DMS 273 treated with DMSO at 0.1 percent for 48 hours (cell line): ENCODE measurements at places on chromosomes 4 and X.

DNA sequence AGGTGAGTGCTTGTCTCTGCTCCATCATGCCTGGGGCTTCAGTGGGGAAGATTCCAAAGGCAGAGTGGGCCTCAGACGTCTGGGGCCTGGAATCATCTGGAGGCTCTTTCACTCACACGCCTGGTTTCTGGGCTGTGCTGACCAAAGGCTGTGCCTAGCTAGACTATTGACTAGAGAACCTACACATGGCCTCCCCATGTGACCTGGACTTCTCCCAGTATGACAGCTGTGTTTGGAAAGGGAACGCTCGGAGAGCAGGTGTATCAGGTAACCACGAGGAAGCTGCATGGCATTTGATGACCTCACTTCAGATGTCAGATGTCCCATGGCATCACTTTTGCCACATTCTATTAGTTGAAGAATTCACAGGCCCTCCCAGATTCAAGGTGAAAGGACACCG lies 51.0 kb downstream of the ADGRL3 start:
- DNase-seq = no peak

DNA sequence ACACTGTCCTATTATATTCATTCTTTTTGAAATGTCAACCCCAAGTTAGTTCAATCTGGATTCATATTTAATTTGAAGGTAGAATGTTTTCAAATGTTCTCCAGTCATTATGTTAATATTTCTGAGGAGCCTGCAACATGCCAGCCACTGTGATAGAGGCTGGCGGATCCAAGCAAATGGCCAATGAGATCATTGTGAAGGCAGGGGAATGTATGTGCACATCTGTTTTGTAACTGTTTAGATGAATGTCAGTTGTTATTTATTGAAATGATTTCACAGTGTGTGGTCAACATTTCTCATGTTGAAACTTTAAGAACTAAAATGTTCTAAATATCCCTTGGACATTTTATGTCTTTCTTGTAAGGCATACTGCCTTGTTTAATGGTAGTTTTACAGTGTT lies 1.6 kb downstream of the CXCL1 start:
- no peak for DNase-seq

DNA sequence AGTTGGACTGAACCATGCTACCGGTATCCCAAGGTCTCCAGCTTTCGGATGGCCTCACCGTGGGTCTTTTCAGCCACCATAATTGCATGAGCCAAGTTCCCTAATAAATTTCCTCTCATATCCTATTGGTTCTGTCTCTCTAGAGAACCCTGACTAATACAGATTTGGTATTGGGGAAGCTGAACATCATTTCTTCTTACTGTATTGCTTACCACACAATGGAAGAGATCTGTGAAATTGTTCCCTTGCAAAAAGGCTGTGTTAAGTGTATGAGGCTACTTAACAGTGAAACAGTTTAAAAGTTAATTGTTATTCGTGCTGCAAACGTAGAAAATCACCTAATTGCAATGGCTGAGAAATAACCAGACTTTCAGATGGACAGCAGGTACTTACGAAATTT lies 34.0 kb downstream of the PLAC8 start:
- DNase-seq = no peak

DNA sequence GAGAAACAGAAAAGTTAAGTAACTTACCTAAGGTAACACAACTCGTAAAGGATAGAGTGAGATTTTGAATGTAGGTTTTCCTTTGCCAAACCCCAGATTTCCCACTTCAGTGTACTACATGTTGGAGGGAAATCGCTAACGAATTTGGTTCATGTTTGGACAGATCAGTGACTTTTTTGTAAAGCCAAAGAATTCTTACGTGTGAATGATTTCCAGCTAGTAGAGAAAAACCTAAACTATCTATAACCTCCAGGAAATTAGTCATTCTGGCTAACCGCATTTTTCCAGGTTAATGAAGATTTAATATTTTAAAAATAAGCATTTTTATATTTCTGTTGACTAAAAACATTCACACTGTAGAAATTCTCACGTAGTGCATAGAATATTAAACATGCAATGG lies 7.2 kb downstream of the TENM3 start:
- DNase-seq = no peak

- DNase-seq = no peak
These were observed 81.7 kb downstream of the MAPK10 start for GRCh38 chr4:86278126-86278525.

DNA sequence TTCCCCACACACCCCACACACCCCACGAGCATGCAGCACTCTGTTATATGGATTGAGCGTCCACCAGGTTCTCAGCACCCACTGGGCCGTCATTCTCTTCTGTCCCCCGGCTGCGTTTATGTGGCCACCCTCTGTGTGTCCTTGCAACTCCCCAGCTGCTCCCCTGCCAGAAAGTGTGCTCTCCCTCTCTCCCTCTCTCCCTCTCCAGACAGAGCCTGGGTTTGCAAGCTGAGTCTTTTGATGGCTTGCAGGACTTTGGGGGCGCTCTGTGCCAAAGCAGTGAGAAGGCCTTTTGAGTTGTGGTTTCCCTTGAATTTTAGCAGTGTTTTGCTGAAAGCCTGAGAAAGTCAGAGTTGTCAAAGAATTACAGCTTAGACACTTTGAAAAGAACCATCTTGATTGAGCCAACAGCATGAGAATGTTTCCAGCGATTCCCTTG lies 173.5 kb downstream of the DCLK2 start:
- DNase-seq = no peak

DNA sequence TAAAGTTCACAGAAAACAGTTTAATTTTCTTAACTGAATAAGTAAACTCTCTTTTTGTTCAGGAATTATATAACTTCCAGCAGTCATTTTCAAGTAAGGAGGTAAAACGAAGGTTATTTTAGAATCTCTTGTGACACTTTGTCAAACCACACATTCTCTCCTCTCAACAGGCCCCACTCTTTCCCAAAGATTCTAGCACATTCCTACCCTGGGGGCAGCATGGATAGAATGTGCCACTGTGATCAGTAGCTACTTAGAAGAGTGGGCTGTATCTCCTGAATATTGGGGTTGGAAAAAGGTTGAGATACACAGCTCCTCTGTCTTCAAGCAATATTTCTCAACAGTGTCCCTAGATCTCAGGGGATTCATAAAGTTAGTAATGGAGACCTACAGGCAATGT lies 157.6 kb downstream of the EMCN start:
- no peak for DNase-seq

DNA sequence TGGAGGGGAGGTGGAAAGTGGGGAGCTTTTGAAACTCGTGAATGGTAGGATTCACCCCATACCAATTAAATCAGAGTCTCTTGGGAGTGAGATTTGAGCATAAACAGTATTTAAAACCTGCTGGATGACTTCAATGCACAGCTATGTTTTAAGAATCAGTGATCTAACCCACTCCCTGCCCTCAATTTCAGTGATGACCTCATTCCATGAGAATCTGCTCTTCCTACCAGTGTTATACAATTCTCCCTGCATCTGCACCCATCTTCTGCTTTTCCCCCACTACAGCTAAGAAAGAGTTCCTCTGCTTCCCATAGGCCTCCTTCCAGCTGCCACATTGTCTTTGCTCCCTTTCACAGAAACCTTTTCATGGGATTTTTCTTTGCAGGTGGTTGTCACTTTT lies 18.3 kb upstream of the H2AZ1 start:
- DNase-seq = no peak

- no peak for DNase-seq
These were observed 1239.6 kb upstream of the AGA start for GRCh38 chr4:178681871-178682270.

DNA sequence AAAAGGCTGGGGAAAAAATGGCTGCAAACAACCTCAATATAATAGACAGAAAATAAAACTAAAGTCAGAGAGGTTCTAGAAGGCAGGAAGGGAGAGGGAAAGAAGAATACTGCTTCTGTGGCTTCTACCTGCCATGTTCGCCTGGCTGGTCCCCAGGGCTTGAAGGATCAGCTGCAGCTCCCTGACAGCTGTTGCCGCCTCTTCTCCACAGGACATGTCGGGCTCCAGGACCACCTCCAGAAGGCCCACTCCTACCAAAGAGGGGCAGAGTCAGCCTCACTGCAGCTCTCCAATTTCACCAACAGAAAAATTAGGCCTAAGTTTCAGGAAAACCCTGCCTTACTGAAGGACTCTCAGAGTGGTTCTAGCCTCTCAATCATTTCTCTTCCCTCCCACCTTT lies 44.9 kb downstream of the GATB start:
- no peak for DNase-seq

GRCh38 chrX:31223817-31224216 lies 152.0 kb upstream of the FTHL17 start:
- DNase-seq = no peak

- no peak for DNase-seq
These were observed 776.6 kb upstream of the LCORL start for GRCh38 chr4:18798123-18798522.

- DNase-seq = no peak
These were observed 34.1 kb downstream of the ADH5 start for GRCh38 chr4:99054428-99054994.
